ENCODE measurements at places on chromosomes 5 and 9. TPM values are rescaled to one million over a fixed set of nuclear protein-coding genes. Genes with fewer than 3 reads are reported as not detected.

GPR150 gene
- total RNA-seq, result 0.33 TPM

- no peak for DNase-seq
Observed at GRCh38 chr5:60387051-60387440, 312.9 kb downstream of the DEPDC1B start.

GRCh38 chr9:81537964-81538363 is 151.4 kb downstream of the TLE1 start:
- DNase-seq, result no peak

ROR2 gene
- 18.6 TPM for total RNA-seq

Measured in chondrocyte (in vitro differentiated cells).